PC-3 (cell line): ENCODE measurements at places on chromosomes 2 and 18.

DNA sequence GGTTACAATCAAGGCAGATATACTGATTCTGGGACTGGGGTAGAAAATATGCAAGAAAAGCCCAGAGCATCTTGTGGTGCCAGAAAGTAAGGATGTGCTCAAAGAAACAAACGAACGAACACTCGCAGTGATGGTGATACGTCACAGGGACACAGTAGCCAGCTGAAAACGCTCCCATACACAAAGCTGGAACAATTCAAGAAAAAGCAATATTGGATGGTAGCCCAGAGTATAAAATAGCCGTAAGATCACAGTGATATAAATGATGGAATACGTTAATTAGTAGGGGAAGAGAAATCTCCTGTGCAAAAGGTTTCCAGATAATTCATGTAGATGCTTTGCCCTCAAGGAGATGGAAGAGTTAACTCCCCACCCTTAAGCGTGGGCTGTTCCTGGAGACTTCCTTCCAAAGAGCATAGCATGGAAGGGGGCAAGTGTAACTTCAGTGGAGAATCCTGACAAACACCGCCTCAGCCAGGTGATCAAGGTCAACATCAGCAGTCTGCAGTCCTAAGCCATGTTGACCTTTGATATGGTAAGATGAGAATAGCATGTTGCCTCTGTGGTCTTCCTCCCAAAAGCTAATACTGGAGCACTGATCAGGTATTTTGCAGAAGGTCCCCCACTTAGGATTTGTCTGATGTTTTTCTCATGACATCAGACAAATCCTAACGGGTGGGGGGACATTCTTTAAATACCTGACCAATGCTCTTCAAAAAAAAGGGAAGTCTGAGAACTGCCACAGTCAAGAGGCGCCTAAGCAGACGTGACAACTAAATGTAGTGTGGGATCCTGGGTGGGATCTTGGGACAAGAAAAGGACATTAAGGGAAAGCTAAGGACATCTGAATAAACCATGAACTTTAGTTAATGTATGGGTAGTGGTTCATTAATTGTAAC lies 99.0 kb downstream of the NCK2 start:
- H3K27me3 ChIP-seq = no peaks in the 10 kb centered on the region
- H3K4me1 ChIP-seq = no peaks in the 10 kb centered on the region
- H3K27ac ChIP-seq = no peak overlapping the region
- no peak overlapping the region for H3K4me3 ChIP-seq
- DNase-seq = no peak

GRCh38 chr2:149012545-149012944 lies 26.0 kb upstream of the LYPD6B start:
- H3K27ac ChIP-seq = no peak overlapping the region
- no peaks in the 10 kb centered on the region for H3K36me3 ChIP-seq
- H3K4me3 ChIP-seq = no peak overlapping the region
- peaks cover 5% of the 10 kb centered on the region; the same call in 1 of the 2 replicates for H3K27me3 ChIP-seq

- H3K27ac ChIP-seq = peak overlapping the region; percentile 85
- H3K36me3 ChIP-seq = no peaks in the 10 kb centered on the region
- H3K27me3 ChIP-seq = no peaks in the 10 kb centered on the region
- DNase-seq = peak; percentile 39
Observed at GRCh38 chr2:218895759-218896500, 15.3 kb downstream of the WNT10A start.

GRCh38 chr2:16487686-16488085 lies 177.9 kb downstream of the CYRIA start:
- no peaks in the 10 kb centered on the region for H3K36me3 ChIP-seq
- peak; percentile 21 for DNase-seq
- H3K4me1 ChIP-seq = no peaks in the 10 kb centered on the region
- no peak overlapping the region for H3K4me3 ChIP-seq
- no peak overlapping the region for H3K27ac ChIP-seq

DNA sequence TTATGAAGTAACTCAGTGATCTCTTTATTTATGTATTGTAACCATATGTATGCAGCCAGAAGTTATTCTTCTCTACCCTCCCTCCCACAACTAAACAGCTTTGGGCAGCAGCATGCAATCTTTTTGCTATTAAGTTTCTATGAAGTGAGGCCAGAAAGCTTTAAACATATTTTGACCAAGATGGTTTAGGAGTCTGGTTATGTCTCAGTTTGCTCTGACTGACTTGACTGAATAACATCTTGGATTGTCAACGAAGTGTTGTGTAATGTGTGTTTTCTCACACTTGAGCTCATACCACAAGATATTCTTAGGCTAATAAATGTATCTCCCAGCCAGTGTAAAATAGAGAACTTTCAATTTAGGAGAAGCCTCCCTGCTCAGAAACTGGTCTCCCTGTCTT lies 104.3 kb downstream of the TTC27 start:
- DNase-seq = no peak
- peaks cover 2% of the 10 kb centered on the region; the same call in 1 of the 2 replicates for H3K36me3 ChIP-seq
- H3K27ac ChIP-seq = no peak overlapping the region

- H3K36me3 ChIP-seq = no peaks in the 10 kb centered on the region
- H3K4me3 ChIP-seq = no peak overlapping the region
- no peak overlapping the region for H3K27ac ChIP-seq
Observed at GRCh38 chr2:182210669-182211068, 216.2 kb downstream of the PDE1A start.

DNA sequence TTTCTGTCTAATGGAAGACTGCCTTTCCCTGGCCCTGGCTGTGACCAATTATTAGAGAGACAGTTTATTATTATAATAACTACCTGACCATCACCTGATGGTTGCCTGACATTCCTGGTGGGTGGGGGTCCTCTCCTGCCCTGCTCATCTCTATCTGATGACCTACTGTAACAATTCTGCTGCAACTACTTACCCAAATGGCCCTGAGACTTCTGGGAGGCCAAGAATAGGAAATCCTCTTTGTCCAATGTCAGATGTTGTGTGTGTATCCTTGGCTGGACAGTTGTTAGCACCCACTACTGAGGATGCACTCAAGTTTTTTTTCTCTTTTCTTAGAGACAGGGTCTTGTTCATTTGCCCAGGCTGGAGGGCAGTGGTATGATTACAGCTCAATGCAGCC lies 110.3 kb downstream of the DDX1 start:
- DNase-seq = no peak
- H3K27ac ChIP-seq = no peak overlapping the region
- no peaks in the 10 kb centered on the region for H3K4me1 ChIP-seq
- peaks cover 16% of the 10 kb centered on the region for H3K27me3 ChIP-seq
- H3K36me3 ChIP-seq = no peaks in the 10 kb centered on the region
- no peak overlapping the region for H3K4me3 ChIP-seq

DNA sequence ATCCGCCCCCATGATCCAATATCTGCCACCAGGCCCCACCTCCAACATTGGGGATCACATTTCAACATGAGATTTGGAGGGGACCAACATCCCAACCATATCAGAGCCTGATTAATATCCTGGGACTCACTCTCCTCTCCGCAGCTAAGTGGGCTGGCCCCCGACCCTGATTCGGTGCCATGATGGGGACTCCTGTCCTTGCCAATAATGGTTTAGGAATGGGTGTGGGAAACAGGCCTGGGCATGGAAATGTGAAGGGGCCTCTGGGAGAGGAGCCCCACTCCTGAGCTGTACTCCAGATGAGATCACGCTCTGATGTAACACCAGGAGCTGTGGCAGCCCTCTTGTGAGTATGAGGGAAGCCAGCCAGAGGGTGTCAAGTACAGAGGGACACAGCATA lies 77.3 kb upstream of the SMAD7 start:
- no peak overlapping the region for H3K4me3 ChIP-seq
- no peaks in the 10 kb centered on the region for H3K36me3 ChIP-seq
- H3K27me3 ChIP-seq = no peaks in the 10 kb centered on the region
- no peak overlapping the region for H3K27ac ChIP-seq
- no peaks in the 10 kb centered on the region for H3K4me1 ChIP-seq

DNA sequence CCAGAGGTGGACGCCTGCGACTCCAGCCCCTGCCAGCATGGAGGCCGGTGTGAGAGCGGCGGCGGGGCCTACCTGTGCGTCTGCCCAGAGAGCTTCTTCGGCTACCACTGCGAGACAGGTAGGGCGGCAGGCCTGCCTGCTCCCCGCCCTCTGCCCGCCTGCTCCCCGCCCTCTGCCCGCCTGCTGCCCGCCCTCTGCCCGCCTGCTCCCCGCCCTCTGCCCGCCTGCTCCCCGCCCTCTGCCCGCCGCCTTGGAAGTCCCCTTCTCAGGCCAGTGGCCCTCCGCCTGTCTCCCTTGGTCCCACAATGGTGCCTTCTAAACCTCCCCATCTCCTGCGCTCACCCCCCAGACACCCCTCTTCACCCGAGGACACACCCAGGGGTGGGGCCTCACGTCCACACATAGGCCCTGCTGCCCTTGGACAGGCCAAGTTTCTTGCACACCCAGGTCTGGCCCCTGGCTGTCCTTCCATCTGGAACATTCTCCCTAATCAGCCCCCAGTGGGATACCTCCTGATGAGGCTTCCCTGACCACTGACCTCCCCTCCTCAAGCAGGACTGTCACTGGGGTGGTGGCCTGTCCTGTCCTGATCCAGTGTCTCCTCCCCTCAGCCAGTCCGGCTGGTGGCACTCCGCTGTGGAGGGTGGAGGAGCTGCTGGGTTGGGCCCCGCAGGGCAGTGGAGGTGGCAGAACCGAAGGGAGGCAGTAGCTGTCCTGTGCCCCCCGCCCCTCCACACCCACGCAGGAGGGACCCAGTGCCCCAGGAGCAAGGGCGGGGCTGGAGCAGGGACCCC lies 37.9 kb downstream of the MTERF4 start:
- no peaks in the 10 kb centered on the region for H3K36me3 ChIP-seq
- DNase-seq = peak; percentile 19
- no peaks in the 10 kb centered on the region; the same call in 1 of the 2 replicates for H3K4me1 ChIP-seq
- H3K27me3 ChIP-seq = no peaks in the 10 kb centered on the region
- peak overlapping the region; percentile 57 for H3K4me3 ChIP-seq

DNA sequence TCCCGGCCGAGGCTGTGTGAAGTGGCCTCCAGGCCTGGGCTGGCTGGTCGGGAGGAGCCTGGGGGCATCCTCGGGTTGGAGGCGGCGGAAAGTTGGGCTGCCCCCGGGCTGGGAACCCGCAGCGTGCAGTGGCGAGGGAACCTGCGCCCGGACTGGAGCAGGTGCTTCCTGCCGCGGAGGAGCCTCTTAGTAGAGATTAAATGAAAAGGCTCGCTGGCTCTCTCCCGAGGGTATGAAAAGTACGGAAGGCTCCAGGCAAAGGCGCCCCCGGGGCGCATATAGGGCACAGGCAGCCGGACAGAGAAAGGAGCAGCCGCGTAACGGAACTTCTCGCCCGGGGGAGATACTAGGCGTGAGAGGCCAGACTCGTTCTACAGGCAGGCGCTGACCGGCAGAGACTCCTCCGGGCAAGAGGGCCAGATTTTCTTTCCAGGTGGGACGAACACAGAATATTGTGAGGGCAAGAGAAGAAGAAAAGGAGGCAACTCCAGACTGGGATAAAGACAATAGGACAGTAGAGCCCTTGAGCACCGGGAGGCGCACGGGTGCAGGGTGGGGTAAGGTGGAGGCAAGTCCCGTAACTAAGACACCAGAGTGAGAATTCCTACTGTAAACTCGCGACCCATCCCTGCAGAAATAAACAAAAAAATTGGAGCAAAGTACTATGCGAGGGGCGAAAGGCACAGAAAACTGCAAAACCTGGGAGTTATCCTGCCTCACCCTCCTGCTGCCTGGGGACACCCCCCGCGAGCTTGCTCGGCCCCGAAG lies 816 bp downstream of the CDH2 start:
- H3K27me3 ChIP-seq = no peaks in the 10 kb centered on the region
- DNase-seq = peak; percentile 43
- peak overlapping the region; percentile 93 for H3K4me3 ChIP-seq
- no peak overlapping the region for H3K27ac ChIP-seq
- H3K36me3 ChIP-seq = no peaks in the 10 kb centered on the region
- peaks cover 47% of the 10 kb centered on the region for H3K4me1 ChIP-seq

DNA sequence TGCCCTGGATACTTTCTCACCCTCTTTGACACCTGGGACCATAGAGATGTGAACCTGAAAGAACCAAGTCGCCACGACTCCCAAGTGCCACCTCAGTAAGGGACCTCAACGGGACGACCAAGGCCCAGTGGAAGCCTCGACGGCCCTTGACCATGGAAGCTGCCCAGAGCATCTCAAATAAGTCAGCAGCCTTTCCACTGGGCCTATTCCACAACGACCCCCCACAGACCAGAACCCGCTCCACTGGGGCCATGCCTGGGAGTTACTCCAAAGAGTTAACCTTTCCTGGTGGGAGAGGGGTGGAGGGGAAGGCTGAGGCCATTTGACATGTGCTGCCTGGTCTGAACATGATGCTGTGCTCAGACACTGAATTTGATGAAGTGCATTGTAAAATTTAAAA lies 146.9 kb downstream of the KLHL29 start:
- DNase-seq = no peak
- H3K36me3 ChIP-seq = no peaks in the 10 kb centered on the region
- H3K4me3 ChIP-seq = no peak overlapping the region
- no peaks in the 10 kb centered on the region for H3K4me1 ChIP-seq
- H3K27me3 ChIP-seq = no peaks in the 10 kb centered on the region

DNA sequence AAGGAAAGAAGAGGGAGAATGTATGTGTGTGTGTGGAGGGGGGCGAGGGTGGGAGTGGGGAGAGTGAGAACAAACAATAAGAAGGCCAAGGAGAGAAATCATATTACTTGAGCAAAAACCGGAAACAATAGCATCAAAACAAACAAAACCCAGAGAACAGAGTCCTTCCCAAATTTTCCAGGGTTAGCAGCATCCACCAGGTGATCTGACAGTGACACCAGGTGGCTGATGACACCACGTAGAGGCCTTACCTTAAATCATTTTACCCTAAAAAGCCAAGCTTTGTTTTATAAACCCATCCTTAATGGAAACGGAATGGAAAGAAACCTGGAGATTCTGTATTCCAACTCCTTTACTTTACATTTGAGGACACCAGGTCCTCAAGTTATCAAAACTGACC lies 42.9 kb downstream of the CDCA7 start:
- H3K4me1 ChIP-seq = peaks cover 12% of the 10 kb centered on the region
- H3K4me3 ChIP-seq = no peak overlapping the region
- H3K36me3 ChIP-seq = no peaks in the 10 kb centered on the region

GRCh38 chr18:63149302-63149587 lies 170.3 kb downstream of the BCL2 start:
- H3K4me1 ChIP-seq = no peaks in the 10 kb centered on the region
- no peak overlapping the region for H3K27ac ChIP-seq
- no peaks in the 10 kb centered on the region for H3K36me3 ChIP-seq
- H3K4me3 ChIP-seq = no peak overlapping the region
- peaks cover 70% of the 10 kb centered on the region for H3K27me3 ChIP-seq
